ENCODE measurements at places on chromosomes 11 and 22.
A peak's percentile ranks its signal among the peaks of the same experiment; 100 is the strongest.

DNA sequence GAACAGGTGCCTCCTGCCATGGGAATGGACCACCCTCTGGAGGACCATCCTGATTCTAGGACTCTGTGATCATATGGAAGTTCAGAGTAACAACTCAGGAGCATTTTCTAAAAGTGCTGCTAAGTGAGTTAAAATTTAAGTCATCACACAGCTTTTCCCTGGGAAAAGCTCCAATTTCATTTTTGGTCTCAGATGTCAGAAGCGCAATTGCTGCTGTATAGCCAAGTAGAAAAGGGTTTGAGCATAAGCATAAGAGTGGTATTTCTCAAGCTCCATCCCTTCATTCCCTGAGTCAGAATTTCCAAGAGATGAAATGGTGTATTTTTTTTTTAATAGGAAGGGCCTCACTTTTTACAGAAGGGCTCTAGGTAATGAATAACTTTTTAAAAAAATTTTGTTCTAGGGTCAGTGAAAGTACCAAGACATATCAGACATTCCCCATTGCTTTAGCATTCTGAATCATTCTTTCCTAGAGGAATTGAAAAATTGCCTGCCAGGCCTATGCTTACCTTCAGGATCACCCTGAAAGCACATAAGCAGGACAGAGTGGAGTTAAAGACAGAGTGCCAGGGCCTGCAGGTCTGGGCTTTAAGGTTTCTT, 564.5 kb upstream of the ISX start:
- DNase-seq = no peak

GRCh38 chr11:93000511-93001476, 31.3 kb downstream of the MTNR1B start:
- DNase-seq = peak; percentile 41

GRCh38 chr11:125388611-125389010, 107.5 kb downstream of the FEZ1 start:
- no peak for DNase-seq

DNA sequence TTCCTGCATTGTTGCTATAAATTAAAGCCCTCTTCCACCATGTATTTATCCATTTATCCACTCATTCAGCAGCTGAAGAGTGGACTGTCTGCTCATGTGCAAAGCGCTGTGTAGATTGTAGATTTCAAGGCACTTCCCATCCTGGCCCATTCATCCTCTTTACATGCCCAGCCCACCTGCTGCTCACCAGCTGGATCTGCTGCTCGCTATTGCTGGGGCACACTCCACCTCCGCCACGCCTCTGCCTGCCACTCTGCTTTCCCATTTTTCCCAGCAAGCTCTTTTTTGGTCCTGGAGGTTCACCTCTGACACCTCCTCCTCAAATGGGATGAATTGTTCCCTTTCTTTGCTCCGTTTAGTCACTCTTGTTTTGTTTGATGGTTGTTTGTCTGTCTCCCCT, 48.3 kb downstream of the CEP164 start:
- no peak for DNase-seq

DNA sequence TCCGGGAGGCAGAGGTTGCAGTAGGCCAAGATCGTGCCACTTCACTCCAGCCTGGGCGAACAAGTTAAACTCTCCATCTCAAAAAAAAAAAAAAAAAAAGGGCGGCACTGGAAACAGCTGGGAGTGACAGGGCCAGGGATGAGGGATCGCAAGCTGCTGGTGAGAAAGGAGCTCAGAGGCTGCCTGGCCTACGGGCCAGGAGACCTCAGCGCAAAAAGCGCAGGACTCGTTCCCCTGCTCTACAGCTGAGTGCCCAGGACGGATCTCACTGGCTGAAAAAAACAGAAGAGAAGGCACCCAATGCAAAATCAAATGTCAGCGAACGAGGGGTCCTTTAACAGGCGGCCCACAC, 650 bp upstream of the NUP50 start:
- DNase-seq = peak; percentile 33

DNA sequence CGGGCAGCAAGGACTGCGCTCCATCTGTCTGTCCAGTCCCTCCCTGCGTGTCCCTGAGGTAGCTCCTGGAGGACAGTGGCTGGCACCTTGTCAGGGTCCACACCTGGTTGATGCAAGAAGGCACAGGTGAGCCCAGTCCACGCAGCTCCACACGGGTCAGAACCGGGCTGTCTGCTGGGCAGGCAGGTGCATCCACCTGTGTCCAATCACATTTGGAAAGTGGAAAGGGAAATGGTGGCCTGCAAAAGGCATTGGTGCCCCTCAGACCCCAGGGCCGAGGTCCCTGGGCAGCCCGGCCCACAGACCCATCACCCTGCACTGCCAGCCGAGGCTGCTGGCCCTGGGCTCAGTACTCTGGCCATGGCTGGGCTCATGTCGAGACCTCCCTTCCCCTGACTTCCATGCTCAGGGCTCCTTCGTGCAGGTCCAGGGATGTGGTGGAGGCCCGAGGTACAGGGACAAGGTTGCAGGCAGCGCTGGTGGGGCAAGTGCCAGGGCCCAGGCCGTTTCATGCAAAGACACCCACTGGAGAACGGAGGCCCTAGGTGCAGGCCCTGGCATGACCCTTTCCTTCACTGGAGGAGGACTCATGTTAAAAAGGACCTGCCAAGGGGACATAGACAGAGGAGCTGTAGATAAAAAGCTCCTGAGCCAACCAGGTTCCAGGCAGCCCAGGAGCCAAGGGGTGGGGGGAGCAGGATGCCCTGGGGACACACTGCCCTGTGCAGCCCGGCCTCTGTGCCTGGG, 38.9 kb upstream of the TH start:
- no peak for DNase-seq

GRCh38 chr11:613369-613968, 2.3 kb downstream of the IRF7 start:
- DNase-seq = peak; percentile 47

DNA sequence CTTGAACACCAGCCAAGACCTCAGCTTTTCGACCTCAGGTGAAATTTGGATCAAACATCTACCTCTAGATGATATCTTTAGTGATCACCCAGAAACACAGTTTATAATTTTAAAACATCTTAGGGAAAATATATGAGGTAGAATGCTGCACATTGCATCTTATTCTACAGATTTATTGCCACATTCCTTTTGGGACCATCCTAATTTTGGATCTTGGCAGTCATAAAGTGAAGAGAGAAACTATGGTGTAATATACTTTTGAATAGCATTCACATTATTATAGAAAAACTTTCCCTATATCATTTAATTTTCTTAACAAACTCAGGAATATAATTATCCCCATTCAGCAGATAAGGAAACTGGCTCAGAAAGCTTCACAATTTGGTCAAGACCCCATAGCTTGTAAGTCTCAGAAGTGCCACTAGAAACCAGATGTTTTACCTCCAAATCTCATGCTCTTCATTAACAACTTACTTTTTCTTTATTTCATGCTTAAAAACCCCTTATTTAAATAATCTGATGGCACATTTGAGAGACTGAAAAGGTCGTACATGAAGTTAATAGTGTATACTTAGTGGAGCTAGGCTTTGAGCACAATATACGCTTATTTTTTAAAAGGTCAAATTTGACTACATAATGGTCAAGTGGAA, 199.2 kb upstream of the CTSC start:
- no peak for DNase-seq

DNA sequence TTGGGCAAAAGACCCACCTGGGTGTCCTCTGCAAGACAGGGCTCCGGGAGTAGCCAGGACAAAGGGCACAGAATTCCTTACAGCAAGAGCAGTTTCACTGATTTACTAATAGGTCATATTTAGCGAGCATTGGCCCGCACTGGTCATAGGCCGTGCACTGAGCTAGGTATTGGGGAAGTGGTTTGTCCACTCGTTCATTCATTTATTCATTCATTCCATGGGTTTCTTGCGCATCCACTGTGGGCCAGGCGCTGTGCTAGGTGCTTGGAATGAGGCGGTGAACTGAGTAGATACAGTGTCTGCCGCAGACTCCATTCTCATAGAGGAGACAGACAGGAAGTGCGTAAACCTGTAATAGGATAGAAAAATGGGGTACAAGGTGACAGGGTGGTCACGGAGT, 13.2 kb upstream of the LINC01488 start:
- DNase-seq = no peak

DNA sequence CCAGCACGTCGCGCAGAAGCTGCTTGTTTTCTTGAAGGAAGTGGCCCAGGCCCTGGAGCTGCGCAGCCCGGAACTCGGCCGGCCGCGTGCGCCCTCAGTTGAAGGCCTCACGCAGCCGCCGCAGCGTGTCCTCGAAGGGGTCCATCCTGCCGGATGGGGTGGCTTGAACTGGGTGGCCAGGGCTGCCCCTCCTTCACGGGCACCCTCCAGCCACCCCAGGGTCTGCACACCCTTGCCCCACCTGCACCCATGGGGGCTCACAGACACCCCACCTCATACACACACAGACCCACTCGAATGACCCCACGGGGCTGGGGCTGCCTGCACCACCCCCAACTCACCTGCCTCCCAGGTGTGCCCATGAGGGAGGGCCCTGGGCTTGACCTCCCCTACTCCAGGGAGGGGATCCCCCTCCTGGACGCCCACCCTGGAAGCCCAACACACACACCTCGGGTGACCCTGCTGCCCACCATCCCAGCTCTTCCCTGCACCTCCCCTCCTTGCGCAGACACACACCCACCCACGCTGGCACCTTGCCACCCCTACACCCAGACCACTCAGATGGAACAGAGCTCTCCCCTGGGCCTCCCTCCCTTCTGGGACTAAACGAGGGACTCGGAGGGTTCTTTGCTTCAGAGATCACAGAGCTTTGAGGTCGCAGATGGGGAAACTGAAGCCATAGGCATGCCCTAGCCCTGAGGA, 6.8 kb downstream of the ALDH3B2 start:
- no peak for DNase-seq

DNA sequence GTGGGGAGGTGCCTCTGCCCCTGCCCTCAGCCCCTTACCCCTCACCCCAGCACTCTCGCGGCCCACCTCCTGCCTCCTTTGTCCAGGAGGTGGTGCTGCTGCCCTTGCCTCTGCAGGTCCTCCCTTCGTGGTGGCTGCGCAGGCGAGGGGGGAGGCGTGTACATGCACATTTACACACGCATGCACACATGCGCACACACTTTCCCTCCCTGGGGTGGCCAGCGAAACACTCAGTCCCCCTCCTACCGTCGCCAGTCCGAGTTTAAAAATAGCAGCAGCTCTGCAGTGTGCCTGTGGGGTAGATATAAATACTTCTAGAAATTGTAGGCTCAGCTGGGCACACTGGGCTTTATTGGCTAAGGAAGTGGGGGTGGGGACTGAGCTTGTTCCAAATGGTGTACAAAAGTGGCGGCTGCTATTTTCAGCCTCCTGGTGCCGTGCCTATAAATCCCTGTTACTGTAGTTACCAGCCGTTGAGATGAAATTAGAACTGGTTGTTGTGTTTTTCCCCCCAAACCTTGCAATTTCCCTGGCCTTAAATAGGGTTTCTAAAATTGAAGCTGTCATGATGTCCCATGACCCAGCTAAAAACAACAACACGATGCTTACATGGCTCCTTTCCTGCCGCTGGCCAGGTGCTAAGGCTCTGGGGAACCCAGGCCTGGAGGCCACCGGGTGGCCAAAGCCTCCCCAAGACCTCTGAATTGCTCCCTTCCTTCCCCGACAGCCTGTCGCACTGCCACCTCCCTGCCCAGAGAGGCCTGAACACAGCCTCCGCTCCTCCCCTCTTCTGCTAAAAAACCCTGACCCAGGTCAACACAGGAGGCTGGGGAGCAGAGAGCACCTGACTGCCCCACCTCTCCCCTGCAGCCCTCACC, 12.4 kb downstream of the PICK1 start:
- DNase-seq = peak; percentile 21

DNA sequence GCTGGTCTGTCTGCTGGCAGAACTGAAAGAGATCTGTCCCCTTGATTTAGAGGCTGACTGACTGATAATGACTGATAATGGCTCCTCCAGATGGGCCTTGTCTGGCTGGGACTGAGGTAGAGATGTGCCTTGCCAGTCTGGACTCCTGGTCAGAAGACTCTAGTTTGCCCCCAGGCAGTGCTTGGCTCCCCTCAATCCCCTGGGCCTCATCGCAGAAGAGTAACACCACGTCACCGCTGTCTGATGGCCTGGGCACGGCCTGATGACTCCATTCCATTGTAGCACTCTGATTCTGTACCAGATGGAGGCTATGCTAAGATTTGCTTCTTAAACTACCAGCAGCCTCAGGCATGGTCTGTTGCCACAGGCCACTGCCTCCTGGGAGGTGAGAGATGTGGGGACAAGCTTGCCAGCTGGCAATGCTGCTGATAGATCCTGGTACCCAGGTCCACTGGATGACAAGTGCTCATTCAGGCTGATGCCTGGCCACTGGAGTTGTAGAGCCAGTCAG, 19.1 kb downstream of the CYB5R2 start:
- DNase-seq = no peak

DNA sequence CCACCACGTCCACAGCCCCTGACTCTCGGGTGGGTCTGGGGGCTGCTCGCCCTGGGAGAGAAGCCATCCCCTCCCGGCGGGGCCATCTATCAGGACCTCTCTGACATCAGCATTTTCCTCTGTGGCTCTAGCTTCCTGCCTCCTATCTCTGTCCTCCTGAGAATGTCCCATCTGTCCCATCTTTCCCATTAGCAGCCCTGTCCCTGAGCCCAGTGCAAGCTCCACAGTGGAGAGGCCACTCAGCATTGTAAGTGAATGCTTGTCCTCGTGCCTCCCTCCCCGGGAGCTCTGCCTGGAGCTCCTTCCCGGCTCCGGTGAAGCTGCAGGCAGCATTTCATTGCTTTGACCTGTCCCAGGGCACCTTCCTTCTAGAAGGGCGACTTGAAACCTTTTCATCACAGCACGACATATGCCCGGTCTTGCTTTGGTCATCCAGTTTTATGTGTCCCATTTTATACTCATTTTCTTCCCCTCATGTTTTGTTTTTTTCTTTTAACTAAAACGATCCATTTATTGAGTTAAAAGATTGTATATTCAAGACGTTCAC, 49.7 kb downstream of the RTN4R start:
- no peak for DNase-seq

DNA sequence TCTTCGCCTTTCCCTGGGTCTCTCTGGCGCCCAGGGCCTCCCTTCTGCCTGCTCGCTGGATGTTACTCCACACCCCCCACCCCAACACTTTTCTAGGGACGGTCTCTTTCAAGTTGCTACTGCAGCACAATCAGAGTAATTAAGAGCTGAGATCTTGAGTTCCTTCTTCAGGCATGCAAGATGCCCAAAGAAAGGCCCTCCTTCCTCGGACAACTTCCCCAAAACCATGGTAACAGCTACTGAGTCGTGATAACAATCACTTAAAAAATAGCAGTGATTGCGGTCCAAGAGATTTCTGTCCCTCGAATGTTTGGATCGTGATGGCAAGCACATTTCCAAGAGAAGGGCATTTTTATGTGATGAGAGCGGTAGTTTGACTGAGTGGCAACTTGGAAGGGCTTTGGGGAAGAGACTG, 638 bp upstream of the TENM4 start:
- peak; percentile 65 for DNase-seq
